ENCODE measurements at places on chromosomes 3 and 15. TPM values are rescaled to one million over a fixed set of nuclear protein-coding genes. Genes with fewer than 3 reads are reported as not detected.

The CLDN1 gene
- 2.0 TPM for total RNA-seq

The C3orf49 gene
- total RNA-seq = not detected

The CCR9 gene
- total RNA-seq = not detected

The KPNA1 gene
- total RNA-seq = 33.4 TPM

The RBMS3 gene
- total RNA-seq = 81.2 TPM

The GAP43 gene
- 0.56 TPM for total RNA-seq

The KNL1 gene
- total RNA-seq = 2.5 TPM

The ACKR2 gene
- not detected for total RNA-seq

The GRM2 gene
- total RNA-seq = under 0.01 TPM

The IRAK2 gene
- 8.1 TPM for total RNA-seq

The RBP2 gene
- not detected for total RNA-seq

The DNAH12 gene
- 0.28 TPM for total RNA-seq

The MAPKAPK3 gene
- total RNA-seq = 21.1 TPM

The TUSC7 gene
- not detected for total RNA-seq

The CCNL1 gene
- total RNA-seq = 175 TPM

The ROPN1 gene
- not detected for total RNA-seq

The SPINK8 gene
- total RNA-seq = not detected

The ANKUB1 gene
- not detected for total RNA-seq
